ENCODE measurements at places on chromosomes 7 and 10. TPM values are rescaled to one million over a fixed set of nuclear protein-coding genes. Genes with fewer than 3 reads are reported as not detected.

DEPP1 gene
- total RNA-seq = 237 TPM

CTTNBP2 gene
- total RNA-seq = not detected

STAG3 gene
- 0.09 TPM for total RNA-seq

NPY gene
- total RNA-seq = not detected

IL15RA gene
- total RNA-seq = 9.7 TPM

LBX1 gene
- total RNA-seq = not detected

CPA1 gene
- not detected for total RNA-seq

NUTM2A gene
- 0.19 TPM for total RNA-seq

CRPPA gene
- total RNA-seq = 0.85 TPM

VWA2 gene
- not detected for total RNA-seq

ATG9B gene
- 0.19 TPM for total RNA-seq

ELN gene
- total RNA-seq = 0.09 TPM

PSMA2 gene
- 88.2 TPM for total RNA-seq

VWC2 gene
- total RNA-seq = not detected

CHAT gene
- total RNA-seq = not detected

MMD2 gene
- not detected for total RNA-seq

SKIDA1 gene
- 0.36 TPM for total RNA-seq

ZKSCAN1 gene
- total RNA-seq = 30.4 TPM

BTBD16 gene
- 0.09 TPM for total RNA-seq

PLPP4 gene
- total RNA-seq = 11.0 TPM

GBX1 gene
- total RNA-seq = not detected

PTEN gene
- total RNA-seq = 123 TPM

GTF2I gene
- total RNA-seq = 81.4 TPM

HOXA10 gene
- total RNA-seq = 0.36 TPM

CYP26C1 gene
- 0.47 TPM for total RNA-seq

OR2A5 gene
- total RNA-seq = not detected

ADGRA1 gene
- not detected for total RNA-seq

MALSU1 gene
- total RNA-seq = 58.5 TPM

FOXI2 gene
- total RNA-seq = not detected

TMEM139 gene
- total RNA-seq = not detected

MORN4 gene
- 3.1 TPM for total RNA-seq

FAM13C gene
- 0.66 TPM for total RNA-seq

AGAP5 gene
- 1.6 TPM for total RNA-seq

ADCYAP1R1 gene
- total RNA-seq = under 0.01 TPM

CYP3A7 gene
- not detected for total RNA-seq

MYOF gene
- 257 TPM for total RNA-seq

PHKG1 gene
- 0.36 TPM for total RNA-seq

KCNIP2 gene
- 0.27 TPM for total RNA-seq

TSPAN33 gene
- 0.38 TPM for total RNA-seq

CDHR1 gene
- not detected for total RNA-seq

TMEM196 gene
- not detected for total RNA-seq

All from endothelial cell of coronary artery (primary cell).